Left cardiac atrium (tissue), 4 donors: ENCODE measurements at places on chromosomes 5 and 9. TPM values are rescaled to one million over a fixed set of nuclear protein-coding genes. Genes with fewer than 3 reads are reported as not detected.

DNA sequence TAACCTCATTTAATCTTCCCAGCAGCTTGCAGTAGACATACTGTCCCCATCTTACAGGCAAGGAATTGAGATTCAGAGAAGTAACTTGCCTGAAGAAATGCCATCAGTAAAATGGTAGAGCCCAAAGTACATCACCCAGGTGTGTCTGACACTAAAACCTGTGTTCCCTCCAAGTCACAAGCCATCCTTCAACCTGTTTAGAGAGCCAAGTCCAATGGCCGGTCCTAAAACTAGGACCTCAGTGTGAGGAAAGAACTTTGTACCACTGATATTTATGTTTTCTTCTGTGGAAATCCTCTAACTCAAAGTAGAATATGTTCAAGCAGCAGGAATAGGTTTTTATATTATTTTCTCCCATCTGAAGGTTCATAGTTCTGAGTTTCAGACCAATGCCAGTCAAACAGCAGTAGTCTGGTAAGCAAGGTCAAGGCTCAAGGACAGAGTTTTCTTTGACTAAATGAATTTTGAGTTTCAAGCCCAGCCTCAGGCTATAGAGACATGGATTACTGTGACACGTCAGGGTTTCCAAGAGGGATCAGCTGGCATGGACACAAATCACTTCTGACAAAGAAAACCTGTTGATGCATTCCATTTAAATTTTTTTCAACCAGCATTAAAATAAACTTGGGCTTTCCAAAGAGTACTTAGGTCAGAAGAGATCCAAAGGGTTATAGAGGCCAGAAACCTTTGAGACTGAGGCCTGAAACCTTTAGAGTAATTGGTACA lies 80.9 kb upstream of the PLPP6 start:
- DNase-seq: no peak

- DNase-seq: no peak
Measured at GRCh38 chr9:134968011-134968822, 50.5 kb upstream of the FCN1 start.

DNA sequence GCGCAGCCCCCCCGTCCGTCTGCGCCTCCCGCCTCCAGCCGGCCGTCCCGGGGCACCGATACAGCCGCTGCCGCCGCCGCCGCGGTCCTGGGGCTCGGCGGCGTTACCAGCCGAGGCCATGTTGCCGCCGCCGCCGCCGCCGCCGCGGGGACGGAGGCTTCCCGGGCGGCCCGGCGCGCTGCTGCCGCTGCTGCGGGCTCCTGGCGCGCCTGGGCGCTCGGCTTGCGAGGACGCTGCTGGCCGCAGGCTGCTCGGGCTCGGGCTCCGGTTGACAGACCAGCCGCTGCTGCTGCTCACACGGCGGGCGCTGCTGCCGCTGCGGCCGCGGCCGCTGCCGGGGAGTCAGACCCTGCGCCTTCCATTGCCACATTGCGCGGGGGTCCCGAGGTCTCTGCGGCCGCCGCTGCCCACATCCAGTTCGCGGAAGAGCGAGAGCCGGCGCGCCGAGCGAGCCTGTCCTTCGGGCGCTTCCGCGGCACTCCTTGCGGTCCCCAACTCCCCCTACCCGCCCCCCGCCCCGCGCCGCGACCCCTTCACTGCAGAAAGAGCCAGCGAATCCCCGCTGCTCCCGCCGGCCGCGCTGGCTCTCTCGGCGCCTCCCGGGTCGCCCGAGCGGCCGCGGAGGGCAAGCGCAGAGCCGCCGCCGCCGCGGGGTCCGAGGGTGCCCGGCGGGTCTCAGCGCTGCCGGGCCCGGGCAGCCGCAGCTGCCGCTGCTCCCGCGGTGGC lies 8.4 kb downstream of the PTCH1 start:
- DNase-seq: no peak

Gene RLN2
- 0.32 TPM for total RNA-seq

DNA sequence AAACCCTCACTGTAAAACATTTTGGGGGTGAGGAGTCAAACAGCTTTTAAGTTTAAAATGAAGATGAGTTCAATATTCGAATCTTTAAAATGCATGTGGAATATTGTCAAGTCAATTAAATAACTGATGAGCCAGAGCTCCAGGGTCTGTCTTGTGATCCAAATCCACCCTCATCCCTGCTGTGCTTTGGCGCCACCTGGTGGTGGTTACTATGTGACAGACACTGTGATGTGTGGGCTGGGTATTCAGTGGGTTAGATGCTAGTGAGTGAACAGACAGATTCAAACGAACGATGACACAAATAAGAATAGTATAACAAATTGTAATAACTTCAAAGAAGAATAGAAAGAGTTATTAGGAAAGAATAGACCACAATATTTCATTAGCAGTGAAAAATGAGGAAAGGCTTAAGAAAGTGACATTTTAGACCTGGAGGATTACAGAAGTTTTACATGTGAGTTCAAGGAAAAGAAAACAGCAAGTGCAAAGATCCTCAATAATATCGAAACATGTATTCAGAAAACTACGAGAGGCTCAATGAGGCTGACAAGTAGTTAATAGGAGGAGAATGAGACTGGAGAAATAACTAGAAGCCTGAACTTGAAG lies 51.4 kb upstream of the CHSY3 start:
- DNase-seq: peak; percentile 82

- no peak for DNase-seq
Measured at GRCh38 chr5:115064380-115064779, 105.3 kb downstream of the TRIM36 start.

DNA sequence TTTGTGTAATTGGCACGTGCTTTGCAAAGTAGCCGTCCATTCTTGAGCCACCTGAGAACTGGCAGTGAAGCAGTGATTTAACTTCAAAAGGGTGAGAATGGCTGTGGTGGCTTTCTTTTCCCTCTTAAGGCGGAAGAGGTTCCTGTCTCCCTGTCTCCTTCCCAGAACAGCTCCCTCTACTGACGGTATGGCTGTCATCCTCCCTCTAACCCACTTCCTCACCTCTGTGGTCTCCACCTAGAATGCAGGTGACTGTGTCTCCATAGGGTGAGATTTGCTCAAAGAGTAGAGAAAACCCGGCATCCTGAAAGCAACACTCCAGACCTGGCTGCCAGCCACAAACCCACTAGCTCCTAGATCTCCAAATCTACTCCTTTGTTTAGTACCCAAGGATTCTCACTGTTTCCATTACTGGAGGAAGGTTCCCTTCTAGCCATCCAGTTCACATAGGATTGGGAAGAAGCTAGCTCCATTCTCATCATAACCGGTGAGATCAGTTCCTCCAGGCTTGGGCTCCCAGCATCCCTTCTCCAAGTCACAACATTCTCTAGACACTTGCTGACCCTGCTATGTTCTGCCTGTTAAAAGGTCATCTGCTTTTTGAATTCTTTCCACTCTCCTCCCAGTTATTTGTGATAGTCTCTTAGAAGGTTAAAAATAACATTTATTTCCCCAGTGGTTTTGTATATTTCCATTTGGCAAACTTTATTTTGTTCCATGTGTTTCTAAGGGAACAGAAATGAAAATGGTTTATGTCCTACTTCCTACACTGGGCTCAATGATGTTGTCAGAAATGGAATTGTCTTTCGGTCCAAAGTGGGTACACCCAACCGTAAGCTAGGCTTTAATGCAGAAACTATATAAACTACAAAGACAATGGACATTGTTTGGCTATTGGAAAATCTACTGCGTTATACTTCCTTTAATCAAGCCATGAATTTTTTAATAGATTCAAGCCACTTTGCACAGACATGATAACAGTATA lies 269.4 kb downstream of the CWC27 start:
- DNase-seq: no peak

GRCh38 chr5:160513485-160513884 lies 91.8 kb downstream of the PTTG1 start:
- no peak for DNase-seq

DNA sequence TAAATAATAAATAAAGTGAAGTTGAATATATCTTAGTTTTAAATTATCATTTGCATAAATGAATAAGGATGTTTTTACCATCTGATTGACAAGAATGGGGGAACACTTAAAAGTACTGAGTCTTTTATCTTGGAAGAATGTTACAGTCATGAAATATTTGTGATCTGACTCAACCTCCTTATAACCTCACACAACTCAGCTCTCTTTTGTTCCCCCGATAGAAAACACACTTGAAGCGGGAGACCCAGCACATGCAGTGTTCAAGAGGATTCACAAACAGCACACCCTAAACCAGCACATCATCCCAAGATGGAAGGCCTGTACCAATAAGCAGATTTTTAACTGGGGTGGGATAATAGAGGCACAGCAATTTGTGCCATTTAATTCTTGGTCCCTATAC lies 15.5 kb downstream of the BAAT start:
- DNase-seq: no peak

DNA sequence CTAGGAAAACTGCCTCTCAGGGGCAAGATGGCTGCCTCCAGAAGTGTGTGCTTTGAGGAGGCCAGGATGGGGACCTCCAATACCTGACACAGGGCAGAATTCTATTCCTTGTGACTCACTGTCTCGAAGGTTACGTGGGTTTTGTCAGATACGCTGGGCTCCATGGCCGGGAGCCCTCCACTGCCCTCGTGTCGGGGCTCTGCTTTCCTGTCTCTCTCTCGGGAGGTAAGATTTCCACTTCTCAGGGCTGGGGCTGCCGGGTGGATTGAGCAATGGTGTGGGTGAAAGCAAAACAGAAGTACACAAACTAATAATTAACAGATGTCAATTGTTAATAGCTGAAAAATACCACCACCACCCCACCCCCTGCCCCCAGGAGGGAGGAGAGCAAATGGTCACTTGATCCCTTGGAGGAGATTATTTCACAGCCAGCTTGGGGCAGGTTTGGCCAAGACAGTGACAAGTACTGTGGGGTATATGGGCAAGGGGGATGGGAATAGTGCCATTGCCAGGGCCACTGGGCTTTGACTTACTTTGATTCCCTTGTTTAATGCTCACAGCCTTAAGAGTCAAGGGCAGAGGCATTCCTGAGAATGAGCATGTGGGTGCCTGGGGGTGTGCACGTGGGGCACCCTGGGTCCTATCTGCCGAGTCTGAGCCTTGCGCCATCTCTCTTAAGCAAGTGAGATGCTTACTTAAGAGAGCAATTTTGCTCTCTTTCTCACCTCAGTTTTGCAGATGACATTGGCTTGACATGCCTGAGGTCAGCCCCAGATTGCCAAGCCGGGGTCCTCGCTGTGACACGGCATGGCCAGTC lies 28.8 kb upstream of the DAB2IP start:
- no peak for DNase-seq

DNA sequence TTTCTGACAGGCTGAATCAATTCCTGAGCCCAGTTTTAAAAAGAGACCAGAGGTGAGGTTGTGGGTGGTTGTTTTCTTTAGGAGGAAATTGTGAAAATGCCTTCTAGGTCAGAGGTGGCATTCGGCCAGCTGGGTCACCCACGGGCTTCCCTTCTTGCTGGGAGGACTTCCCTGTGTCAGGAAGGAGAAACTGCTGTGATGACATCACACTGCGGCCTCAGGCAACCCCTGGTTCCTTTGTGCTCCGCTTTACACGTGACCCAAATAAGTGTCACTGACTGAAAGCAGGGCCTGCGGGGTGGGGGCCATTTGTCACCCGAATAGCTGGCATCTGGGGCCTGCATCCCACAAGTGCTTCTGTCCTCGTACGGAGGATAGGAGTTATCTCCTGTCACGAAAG lies 39.7 kb downstream of the FABP6 start:
- peak; percentile 93 for DNase-seq

GRCh38 chr5:24397601-24398000 lies 247.2 kb downstream of the CDH10 start:
- DNase-seq: no peak

DNA sequence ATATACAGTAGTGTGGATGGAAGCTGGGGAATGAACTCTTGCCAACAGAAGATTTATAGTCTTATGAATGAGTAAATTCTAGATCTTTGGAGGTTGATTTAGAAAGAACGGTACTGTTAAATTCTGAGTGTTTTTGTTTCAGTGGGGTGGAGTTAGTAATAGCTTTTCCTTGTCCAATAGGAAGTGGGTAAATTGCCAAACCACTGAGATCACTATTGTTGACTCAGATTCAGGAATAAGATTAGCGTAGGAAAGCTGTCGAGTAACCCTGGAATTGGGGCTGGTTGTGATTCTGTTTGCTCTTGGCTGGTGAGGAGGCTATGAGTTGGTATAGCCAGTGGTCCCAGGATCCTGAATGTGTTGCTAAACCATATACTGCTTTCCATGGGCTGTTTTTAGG lies 155.6 kb downstream of the ARHGAP26 start:
- DNase-seq: peak; percentile 31

- no peak for DNase-seq
Measured at GRCh38 chr5:1152156-1152555, 40.3 kb upstream of the SLC12A7 start.

Gene MEIKIN
- not detected for total RNA-seq

- peak; percentile 40 for DNase-seq
Measured at GRCh38 chr5:84384604-84385575, at the start of gene EDIL3. EDIL3 (minus strand) TSS chr5:84384880; CDS start chr5:84384374, 506 bp downstream.

DNA sequence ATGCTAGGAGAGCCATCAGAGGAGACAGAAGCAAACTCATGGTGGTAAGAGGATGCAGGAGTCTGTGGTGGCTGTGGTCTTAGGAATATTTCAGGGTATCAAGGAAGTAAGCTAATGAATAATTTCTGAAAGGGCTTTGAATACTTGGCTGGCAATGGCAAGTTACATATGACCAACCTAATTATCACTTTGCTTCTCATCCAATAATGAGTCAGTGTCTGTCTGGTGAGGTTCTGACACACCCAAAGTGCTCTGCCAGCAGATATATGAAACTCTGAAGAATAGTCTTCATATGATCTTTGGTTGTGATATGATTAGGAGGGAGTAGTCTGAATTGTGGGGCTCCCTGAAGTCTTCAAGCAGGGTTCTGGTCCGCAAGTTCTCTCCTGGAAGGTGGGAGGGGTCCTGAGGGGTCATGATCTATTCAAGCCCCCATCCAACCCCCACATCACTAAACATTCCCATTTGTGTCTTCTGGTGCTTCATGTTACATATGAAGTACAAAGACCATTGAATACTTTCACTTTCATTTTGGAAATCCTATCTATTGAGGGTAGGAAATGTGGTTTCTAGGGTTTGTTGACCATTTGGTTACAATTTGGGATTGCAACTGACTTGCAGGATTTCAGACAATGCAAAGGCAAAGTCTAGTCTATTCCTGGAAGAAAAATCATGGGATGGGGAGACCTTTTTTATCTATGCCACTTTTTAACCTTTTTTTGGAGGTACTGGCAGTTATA lies 199.9 kb upstream of the CDKN2B start:
- DNase-seq: no peak

DNA sequence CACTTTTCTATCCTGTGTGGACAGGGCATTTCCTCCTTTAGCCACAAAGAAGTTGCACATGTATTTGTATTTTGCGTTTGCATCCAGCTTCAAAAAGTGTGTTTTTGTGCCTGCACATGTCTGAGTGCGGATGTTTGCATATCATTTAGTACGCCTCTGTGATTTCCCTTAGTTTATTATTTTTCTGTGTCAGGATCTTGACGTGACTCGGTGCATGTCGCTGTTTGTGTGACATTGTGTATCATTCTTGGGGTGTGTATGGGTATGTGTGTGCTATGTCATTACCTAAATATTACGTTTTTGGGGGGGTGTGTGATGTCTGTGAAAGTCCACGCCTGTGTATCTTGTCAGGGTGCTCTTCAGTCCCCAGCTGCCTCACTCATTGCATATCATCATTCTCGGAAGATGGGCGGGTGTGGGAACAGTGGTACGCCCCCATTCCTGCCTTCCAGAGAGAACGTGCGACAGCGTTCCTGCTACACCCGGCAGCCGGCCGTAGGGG lies 416 bp upstream of the PAIP2 start:
- DNase-seq: no peak

Gene ANKRD20A1
- 1.8 TPM for total RNA-seq

GRCh38 chr5:3002230-3002629 lies 250.8 kb upstream of the IRX2 start:
- no peak for DNase-seq

GRCh38 chr5:179994583-179995323 lies 76.8 kb downstream of the RNF130 start:
- DNase-seq: no peak
